Fibroblast of skin of scalp (primary cell): ENCODE measurements at places on chromosomes 13 and 19.
A peak's percentile ranks its signal among the peaks of the same experiment; 100 is the strongest.

DNA sequence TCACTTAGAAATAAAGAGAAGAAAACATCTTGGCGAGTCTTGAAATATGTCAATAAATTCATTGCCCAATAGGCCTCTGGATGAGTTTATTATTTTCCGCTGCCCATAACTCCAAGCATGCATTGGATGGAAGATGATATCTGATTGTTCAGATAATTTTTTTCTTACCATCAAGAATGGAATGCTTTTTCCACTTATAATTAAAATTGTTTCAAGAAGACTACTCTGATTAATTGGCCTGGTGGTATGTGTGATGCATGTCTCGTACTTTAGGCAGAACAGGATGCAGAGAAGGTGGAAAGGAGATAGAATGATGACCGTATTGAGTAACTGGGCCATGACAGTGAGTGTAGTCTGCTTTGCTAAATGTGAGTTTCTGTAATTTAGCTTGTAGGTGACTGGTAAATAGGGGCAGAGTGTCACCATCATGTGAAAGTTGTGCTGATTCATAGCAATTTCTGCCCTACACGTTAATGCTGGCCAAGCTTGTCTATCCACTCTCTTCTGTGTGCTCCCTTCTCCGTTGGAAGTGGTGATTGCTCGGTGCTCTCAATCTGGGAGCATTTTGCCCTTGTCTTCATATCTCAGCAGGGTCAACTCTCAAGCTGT, 13.5 kb upstream of the SPATA13 start:
- no peak for DNase-seq

GRCh38 chr19:56973713-56974555, 133.4 kb upstream of the PEG3 start:
- no peak for DNase-seq

DNA sequence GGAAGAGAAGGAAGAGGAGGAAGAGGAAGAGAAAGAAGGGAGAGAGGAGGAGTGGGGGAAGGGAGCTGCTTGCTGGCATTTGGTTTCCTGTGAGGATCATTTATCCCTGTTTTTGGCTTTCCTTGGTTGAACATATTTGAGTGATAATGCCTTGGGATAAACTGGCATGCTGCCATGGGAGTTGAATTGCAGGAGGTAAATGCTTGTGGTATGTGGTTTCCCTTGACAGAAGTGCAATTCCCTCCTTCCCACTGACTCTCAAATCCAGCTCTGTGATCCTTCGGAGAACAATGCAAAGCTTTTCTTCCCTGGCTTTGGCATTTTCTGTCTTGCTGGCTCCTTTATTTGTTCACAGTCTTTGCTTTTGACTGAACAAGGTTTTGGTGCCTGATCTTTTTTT, 27.2 kb upstream of the CBY2 start:
- peak; percentile 97 for DNase-seq

- no peak for DNase-seq
Measured at GRCh38 chr13:77185721-77186120, 141.2 kb downstream of the MYCBP2 start.
